ENCODE measurements at places on chromosomes 1 and 21.

DNA sequence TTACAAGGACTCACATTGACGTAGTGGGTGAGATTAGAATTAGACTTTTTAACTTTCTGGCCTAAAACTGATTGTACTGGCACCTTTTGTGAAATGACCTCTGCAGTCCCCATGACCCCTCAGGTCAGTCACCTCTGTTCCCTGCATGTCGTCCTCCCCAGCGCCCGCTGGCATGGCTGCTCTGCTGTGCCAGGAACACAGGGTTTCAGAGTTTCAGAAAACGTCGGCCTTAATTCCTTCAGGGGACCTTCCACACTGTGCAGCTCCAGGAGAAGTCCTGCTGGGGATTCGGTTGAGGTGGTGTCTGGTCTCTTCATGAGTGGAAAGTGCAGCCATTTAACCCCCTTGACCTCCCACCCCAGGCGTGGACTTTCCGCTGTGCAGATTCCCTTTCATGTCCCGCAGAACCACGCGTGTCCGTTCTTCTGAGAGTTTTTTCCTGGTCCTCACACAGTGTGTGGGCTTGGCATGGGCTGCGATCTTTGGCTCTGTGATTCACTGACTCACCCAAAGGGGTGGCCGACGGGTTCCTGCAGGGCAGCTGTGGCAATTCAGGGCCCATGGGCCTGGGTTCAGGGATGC is 158.4 kb upstream of the COL6A1 start:
- DNase-seq: no peak

GRCh38 chr21:14454016-14455009 is 71.4 kb upstream of the HSPA13 start:
- no peak for DNase-seq

DNA sequence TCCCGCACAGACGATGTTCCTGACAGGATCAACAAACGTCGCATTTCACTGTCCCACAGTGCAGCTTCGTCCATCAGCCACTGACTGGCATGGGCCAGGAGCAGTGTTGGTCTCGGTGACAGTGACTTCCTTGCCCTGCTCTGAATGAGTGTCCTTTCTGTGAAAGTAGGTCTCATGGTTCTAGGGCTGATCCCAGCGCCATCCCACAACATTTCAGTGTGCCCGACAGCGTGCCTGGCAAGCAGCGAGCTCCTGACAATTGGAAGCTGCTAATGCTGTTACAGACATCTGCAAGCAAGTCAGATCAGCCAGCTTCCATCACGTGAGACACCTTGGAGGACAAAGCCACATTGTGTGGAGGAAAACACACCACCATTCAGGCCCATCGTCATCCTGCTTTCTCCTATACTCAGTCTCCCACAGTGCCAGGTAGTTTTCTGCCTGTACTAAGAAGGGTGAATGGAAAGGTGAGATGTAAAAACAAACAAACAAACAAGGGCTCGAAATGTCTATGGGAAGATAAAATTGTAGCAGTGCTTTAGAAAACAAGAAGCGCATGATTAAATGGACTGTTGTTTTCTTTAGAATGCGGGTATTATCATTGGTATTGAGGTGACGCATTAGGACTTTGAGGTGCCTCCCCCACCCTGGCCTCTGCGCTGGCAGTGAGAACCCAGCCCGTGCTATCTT is 21.9 kb downstream of the ERRFI1 start:
- no peak for DNase-seq

GRCh38 chr21:27250366-27250765 is 283.5 kb upstream of the ADAMTS5 start:
- DNase-seq: no peak

DNA sequence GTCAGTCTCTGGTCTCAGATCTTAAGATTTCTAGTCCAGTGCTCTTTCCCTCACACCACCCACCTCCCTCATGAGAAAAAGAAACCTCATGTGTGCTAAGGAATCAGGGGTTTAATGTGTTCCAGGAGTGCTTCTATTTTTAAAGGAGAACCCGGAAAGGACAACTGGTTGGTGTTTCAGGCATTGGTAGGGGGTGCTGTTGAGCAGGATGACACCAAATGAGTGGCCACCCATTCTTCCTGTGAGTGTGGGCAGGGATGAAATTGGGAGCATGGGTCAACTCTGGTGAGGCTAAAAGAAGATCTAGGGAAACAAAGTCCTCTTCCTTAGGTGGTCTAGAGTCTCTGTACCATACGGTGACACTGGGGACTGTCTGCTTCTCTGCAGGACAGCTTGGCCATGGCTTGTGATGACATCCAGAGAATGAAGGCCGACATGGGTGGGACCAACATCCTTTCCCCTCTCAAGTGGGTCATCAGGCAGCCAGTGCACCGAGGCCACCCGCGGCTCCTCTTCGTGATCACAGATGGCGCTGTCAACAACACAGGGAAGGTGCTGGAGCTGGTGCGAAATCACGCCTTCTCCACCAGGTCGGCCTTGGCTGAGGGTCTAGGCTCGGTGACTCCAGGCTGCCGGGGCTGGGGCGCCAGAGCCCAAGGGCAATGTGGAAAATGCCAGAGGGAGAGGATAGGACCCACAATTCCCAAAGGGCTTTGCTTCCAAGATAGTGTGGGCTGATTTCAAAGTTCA is 39.3 kb downstream of the VWA5B1 start:
- no peak for DNase-seq

GRCh38 chr1:112060261-112060660 is 70.8 kb upstream of the KCND3 start:
- DNase-seq: no peak

DNA sequence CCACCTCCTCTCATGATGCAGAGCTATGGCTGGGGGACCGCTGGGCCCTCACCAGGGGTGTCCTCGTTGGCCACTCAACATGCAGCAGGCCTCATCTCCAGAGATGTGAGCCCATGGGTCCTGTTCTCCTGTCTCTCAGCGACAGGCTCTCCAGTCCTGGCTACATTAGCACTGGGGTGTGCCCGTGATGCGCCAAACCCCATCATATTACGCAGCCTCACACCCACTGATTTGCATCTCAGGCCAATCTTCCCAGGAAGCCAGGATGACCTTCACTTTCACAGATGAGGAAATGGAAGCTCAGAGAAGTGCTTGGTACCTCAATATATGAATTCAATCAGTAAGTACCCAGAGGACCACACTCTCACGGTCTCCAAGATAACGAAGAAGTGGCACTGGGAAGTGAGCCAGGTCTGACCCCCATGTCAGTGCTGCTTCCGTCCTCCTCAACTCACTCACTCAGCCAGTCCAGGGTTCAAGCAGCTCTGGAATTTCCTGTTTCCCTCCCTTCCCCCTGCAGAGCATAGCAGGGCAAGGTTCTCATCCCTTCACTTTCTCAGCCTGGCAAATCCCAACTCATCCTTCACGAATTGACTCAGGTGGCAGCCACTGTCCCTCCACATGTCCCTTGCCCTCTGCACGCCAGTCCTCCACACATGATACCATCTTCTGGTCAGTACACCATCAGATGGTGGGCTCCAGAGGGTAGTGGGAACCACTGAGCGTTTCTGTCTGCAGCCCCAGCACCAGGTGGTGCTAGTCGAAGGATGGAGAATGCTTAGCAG is 28.9 kb upstream of the EVA1B start:
- no peak for DNase-seq

GRCh38 chr1:182587666-182588499 is 1.2 kb downstream of the RNASEL start:
- DNase-seq: no peak

GRCh38 chr1:19083081-19083480 is 126.6 kb upstream of the IFFO2 start:
- no peak for DNase-seq

DNA sequence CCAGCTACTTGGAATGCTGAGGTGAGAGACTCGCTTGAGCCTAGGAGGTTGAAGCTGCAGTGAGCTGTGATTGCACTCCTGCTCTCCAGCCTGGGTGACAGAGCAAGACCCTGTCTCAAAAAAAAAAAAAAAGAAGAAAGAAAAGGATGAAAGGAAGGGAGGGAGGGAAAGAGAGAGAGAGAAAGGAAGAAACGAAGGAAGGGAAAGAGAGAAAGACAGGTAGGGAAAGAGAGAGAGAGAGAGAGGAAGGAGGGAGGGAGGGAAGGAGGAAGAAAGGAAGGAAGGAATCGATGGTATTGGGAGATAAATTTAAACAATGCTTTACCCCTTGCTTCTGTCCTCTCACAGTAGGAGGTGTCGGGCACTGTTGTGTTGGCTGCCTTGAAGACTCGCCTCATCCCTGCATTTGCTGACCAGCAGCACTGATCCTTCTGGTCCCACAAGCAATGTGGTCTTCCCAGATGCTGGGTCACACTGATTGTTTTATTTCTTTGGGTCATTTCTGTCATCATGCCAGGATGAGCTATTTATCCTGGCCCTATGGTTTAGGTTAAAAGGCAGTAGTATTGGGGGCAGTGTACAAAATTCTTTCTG is 30.9 kb downstream of the GPR137B start:
- DNase-seq: no peak

DNA sequence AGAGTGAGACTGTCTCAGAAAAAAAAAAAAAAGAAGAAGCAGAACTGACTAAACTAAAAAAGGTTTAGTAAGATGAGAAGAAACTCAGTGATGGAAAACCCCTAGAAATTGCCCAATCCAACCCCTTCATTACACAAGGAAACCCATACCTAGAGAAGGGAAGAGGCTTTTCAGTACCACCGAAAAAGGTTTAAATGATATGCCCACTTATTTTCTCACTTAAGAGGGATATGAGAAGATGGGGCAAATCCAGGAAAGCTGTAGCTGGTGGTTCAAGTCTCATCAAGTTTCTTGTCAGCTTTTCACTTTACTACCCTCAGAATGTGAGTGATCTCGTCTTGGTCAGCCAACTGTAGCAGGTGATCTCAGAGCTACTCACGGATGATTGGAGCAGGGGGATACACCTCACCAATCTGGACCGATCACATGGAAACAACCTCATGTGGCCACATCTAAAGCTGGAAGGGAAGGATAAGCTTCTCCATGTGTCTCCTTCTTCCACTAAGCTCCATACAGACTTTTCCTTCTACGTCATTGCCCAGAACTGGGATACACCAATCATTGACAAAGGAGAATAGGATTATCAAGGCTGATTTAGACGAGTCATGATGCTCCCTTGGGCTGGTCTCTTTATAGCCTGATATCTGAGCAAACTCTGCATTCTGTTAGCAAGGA is 126.7 kb upstream of the POU3F1 start:
- DNase-seq: no peak

- no peak for DNase-seq
Observed at GRCh38 chr1:27566462-27567145, 37.3 kb downstream of the AHDC1 start.

GRCh38 chr1:191134796-191135195 is 657.1 kb upstream of the BRINP3 start:
- no peak for DNase-seq

DNA sequence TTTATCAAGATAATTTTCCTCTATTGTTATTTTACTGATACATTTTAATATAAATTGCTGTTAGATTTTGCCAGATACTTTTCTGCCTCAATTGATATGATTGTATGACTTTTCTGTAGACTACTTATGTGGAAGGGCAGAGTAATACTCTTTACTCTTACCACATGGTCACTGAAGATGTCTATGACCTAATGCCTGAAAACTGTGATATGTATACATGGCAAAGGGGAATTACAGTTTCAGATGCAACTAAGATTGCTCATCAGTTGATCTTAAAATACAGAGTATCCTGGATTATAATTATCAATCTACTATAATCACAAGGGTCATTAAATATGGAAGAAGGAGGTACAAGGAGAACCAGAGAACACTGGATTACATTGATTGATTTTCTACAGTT is 1528.0 kb downstream of the BRINP3 start:
- DNase-seq: no peak

GRCh38 chr1:53687901-53688300 is 51.1 kb downstream of the GLIS1 start:
- DNase-seq: no peak

- DNase-seq: no peak
Observed at GRCh38 chr1:36847186-36847585, 187.1 kb downstream of the GRIK3 start.

DNA sequence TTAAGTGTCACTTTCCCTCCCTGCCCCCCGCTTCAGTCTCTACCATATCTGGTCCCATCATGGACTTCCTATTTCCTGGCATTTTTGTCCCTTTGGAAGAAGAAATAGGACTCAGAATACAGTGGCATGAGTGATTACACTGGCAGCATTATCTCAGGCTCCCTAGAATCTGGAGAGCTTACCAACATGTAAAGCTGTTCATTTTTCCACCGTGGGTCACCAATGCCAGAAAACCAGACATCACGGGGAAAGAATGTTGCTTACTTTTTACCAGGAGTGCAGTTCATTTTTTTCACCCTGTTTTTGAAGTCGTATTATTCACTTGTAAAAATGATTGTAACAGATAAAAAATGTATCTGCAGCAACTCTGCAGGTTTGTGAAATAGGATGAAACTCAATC is 44.8 kb downstream of the BACH1 start:
- no peak for DNase-seq

- no peak for DNase-seq
Observed at GRCh38 chr1:198171667-198172540, 15.1 kb downstream of the NEK7 start.

Data from NCI-H1092 (cell line).